ENCODE measurements at places on chromosomes 6 and 20. TPM values are rescaled to one million over a fixed set of nuclear protein-coding genes. Genes with fewer than 3 reads are reported as not detected.

DNA sequence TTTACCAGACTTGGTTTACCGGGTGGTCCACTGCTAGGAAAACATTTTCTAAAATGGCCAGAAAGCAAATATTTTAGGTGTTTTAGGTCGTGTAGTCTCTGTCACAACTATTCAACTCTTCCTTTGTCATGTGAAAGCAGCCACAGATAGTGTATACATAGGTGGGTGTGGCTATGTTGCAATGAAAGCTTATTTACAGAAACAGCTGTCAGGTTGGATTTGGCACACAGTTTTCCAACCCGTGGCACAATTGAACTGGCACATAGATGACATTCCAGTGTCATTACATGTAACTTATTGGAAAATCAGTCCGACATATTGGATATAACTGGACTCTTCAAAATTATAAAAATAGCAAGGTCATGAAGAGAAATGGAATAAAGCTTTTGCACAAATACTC lies 68.9 kb upstream of the KCNQ5 start:
- H3K27ac ChIP-seq = no peak overlapping the region
- H3K4me3 ChIP-seq = no peak overlapping the region
- H3K27me3 ChIP-seq = no peaks in the 10 kb centered on the region
- H3K36me3 ChIP-seq = no peaks in the 10 kb centered on the region
- H3K4me1 ChIP-seq = no peaks in the 10 kb centered on the region
- DNase-seq = no peak

GRCh38 chr20:10465135-10465534 lies 30.0 kb downstream of the SLX4IP start:
- H3K27me3 ChIP-seq = no peaks in the 10 kb centered on the region
- H3K4me1 ChIP-seq = peaks cover 8% of the 10 kb centered on the region
- no peak for DNase-seq
- no peak overlapping the region for H3K4me3 ChIP-seq
- H3K27ac ChIP-seq = no peak overlapping the region

DNA sequence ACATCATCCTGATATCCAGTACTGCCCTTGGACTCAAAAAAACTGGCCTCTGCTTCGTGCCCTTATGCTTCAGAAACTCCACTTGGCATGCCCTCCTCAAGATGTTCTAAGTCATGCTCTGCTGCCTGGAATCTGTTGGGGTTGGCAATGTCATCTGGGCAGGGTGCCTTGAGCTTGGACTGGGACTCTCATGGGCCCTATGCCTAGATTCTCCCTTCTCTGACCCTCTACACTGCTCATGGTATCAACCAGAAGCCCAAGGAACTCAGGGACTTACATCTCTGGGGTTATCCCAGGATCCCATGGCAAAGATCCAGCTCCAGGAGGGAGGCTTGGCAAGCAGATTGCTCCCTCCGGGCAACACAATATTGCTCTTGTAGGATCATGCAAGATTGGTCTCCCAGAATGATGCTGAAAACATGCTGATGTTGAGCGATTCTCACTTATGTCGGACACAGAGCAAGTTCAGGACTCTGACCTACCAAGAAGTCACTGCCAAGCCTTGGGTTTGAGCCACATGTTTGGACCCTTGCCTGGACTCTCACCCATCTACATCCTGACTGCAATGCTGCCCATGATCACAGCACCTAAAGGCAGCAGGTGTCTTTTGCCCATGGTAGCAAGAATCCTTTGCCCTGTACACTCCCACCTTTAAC lies 88.8 kb downstream of the ADAT2 start:
- DNase-seq = no peak
- H3K27ac ChIP-seq = no peak overlapping the region
- no peaks in the 10 kb centered on the region for H3K27me3 ChIP-seq
- H3K4me1 ChIP-seq = peaks cover 4% of the 10 kb centered on the region
- no peak overlapping the region for H3K4me3 ChIP-seq

The CRISP2 gene
- total RNA-seq = not detected

The QRSL1 gene
- total RNA-seq = 8.7 TPM

The PPARD gene
- 24.9 TPM for total RNA-seq
